Panc1 (cell line): ENCODE measurements at places on chromosomes 2 and 18. TPM values are rescaled to one million over a fixed set of nuclear protein-coding genes. Genes with fewer than 3 reads are reported as not detected.

- no peak overlapping the region for H3K27ac ChIP-seq
- H3K4me1 ChIP-seq = no peaks in the 10 kb centered on the region
- peak; percentile 28 for DNase-seq
- H3K4me3 ChIP-seq = no peak overlapping the region
Measured at GRCh38 chr18:61502472-61502871, 169.2 kb downstream of the CDH20 start.

DNA sequence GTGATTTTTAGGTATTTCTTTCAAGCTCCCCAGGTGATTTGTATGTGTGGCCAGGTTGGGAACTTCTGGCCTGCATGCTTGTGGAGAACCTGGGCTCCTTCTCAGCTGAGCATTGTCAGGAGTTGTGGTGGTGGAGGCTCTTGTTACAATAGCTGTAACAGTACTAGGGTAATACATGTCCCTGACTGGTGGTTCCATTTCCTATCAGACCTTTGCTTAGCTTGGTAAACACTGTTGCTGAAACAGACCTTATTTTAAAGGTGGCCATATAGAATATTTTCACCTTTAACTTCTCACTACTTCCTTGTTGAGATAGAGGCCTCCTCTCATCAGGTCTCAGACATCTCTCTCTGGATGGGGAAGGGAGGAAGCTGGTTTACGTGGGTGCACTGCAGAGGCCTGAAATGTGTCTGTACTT, 79.2 kb downstream of the SETBP1 start:
- DNase-seq = no peak
- no peaks in the 10 kb centered on the region for H3K27me3 ChIP-seq
- no peaks in the 10 kb centered on the region for H3K4me1 ChIP-seq
- H3K4me3 ChIP-seq = no peak overlapping the region
- H3K36me3 ChIP-seq = no peaks in the 10 kb centered on the region
- no peak overlapping the region for H3K27ac ChIP-seq

DNA sequence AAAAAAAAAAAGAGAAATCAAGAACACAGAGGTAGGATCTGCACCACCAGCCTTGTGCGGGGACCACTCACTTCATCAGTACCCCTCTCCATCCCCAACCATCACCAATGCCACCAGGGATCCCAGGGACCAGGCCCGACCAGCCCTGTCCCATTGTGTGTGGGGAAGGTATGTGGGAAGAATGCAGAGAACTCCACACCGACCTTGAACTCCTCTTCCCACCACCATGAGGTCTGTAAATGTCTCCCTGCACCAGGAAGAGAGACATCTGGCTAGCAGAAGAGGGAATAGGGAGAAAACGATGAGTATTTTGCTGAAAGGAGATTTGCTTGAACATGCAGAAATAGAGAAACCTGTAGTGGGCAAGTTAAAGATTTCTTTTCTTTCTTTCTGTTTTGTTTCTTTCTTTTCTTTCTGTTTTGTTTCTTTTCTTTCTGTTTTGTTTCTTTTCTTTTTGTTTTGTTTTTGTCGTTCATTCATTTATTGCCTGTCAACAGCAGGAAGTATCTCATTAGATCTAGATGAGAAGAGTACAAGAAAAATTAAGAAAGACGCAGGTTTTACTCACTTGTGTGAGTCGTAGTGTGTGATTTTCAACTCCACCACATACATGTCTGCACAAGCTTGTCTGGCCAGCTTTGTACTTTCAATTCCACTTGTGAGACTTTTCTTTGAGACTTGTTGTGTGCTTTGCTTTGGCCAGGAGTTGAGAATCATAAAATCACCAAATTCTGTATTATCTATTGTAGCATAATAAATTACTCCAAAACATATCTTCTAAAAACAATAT, 179.8 kb upstream of the HAAO start:
- H3K27me3 ChIP-seq = no peaks in the 10 kb centered on the region
- no peaks in the 10 kb centered on the region for H3K36me3 ChIP-seq
- DNase-seq = no peak
- H3K27ac ChIP-seq = no peak overlapping the region
- H3K4me3 ChIP-seq = no peak overlapping the region

DNA sequence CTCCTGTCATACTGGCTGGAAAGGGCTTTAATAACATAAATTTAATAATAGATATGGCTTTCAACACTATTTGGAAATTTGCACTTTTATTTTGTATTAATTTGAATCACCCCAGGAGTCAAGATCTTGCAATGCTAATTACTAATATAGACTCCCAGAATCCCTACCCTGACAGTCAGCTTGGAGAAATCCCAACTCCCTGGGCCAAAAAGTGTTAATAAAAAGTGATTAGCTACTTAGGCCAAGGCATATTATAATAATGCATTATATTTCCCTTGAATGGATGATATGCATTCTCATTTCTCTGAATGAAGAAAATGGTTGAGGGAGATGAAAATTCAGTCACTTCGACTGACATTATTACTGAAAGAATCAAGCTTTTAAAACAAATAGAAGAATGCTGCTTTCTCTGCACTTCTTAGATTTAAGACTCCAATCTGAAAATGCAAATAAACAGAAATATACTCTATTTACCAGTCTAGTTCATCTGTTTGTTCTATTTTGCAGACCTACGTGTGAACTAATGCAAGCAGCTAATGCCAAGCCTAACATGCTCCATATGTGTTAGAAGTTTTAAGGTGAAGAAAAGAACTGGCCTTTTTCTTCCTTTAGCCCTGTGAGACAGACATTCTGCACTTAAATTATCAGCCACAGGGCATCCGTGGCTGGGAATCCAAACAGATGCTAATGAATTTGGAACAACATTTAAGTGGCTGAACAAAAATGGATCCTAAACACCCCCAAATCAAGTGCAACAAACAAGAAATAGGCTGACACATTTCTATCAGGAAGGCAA, 33.9 kb upstream of the INSIG2 start:
- H3K4me3 ChIP-seq = no peak overlapping the region
- H3K36me3 ChIP-seq = no peaks in the 10 kb centered on the region
- no peak overlapping the region for H3K27ac ChIP-seq
- no peak for DNase-seq
- peaks cover 10% of the 10 kb centered on the region; the same call in 1 of the 2 replicates for H3K27me3 ChIP-seq

- DNase-seq = no peak
- no peak overlapping the region for H3K4me3 ChIP-seq
- no peak overlapping the region for H3K27ac ChIP-seq
- H3K4me1 ChIP-seq = no peaks in the 10 kb centered on the region
- no peaks in the 10 kb centered on the region for H3K27me3 ChIP-seq
Measured at GRCh38 chr2:234071664-234072063, 21.2 kb downstream of the SPP2 start.

Gene NEURL3
- total RNA-seq = 1.2 TPM

Gene EMILIN2
- 18.3 TPM for total RNA-seq

Gene ANKRD29
- 0.67 TPM for total RNA-seq

Gene SLC38A11
- total RNA-seq = 0.46 TPM

Gene COL4A3
- total RNA-seq = 0.18 TPM

GRCh38 chr2:133840761-133841160, 272.5 kb upstream of the NCKAP5 start:
- no peaks in the 10 kb centered on the region for H3K27me3 ChIP-seq
- H3K4me1 ChIP-seq = no peaks in the 10 kb centered on the region
- no peaks in the 10 kb centered on the region for H3K36me3 ChIP-seq
- no peak overlapping the region for H3K4me3 ChIP-seq

DNA sequence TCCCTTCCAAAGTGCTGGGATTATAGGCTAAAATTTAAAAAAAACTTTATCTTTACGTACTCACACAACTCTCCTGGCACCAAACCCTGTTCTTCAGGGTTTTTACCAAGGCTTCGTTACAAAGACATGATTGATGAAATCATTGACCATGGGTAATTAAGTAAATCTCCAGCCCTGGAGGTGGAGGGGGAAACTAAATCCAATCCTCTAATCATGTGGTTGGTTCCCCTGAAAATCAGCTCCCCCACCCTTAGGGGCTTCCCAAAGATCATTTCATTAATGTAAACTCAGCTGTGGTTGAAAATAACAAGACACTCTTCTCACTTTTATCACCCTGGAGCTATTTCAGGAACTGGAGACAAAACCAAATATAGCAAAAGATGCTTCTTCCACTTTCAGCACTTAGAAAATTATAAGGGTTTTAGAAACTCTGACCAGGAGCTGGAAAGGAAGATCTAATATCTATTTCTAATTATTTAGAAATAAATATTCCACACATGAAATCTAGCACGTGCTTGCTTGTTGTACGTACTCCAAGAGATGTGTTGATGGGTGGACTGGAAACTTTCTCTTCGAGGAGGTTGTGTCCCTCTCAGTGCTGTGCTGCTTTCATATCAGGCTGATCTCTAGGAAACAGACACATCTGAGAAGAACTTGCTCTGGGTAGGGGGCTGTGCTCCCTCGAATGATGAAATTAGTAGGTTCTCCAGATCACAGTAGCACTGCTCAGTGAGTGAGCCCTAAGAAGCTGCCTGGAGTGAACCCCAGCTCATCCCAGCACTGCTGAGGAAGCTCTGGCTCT, 67.2 kb downstream of the SMAD4 start:
- H3K36me3 ChIP-seq = no peaks in the 10 kb centered on the region
- no peaks in the 10 kb centered on the region for H3K27me3 ChIP-seq
- H3K4me3 ChIP-seq = no peak overlapping the region

- H3K27me3 ChIP-seq = no peaks in the 10 kb centered on the region
- H3K4me1 ChIP-seq = no peaks in the 10 kb centered on the region
- no peak overlapping the region for H3K4me3 ChIP-seq
- no peak for DNase-seq
- H3K27ac ChIP-seq = no peak overlapping the region
Measured at GRCh38 chr2:36140391-36140790, 215.2 kb upstream of the CRIM1 start.

DNA sequence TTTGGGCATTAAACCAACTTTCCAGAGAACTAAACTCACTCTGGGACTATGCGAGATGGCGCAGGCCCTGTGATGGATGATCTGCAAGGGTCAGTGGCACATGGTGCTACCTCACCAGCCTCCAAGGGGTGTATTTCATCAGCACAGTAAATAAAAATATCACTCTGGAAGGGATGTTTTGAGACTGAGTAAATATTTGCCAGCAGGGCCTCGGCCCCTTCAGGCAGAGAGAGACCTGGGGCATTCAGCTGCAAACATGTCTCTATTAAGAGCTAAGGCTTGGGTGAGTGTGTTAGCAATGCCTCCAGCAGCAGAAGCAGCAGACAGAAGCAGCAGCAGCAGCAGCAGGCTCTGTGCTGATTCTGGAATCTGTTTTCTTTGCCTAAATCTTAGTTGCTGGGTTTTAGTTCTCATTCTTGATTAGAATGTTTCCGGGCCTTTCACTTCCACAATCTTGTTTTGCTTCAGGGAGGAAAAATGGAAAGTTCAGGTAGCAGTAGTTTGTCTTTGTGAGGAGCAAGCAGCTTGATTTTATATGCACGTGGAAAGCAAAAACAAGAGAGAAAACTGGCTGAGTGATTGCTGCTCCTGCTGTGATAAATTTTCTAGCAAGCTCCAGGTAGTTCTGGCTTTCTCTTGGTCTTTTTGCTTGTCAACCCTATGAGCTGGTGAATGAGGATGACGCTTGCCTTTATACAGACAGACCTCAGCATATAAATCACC, 18.6 kb downstream of the ADCYAP1 start:
- DNase-seq = no peak
- H3K4me1 ChIP-seq = no peaks in the 10 kb centered on the region
- H3K36me3 ChIP-seq = no peaks in the 10 kb centered on the region

Gene IFIH1
- 15.4 TPM for total RNA-seq

Gene PRKAG3
- not detected for total RNA-seq

Gene TDRD15
- not detected for total RNA-seq

DNA sequence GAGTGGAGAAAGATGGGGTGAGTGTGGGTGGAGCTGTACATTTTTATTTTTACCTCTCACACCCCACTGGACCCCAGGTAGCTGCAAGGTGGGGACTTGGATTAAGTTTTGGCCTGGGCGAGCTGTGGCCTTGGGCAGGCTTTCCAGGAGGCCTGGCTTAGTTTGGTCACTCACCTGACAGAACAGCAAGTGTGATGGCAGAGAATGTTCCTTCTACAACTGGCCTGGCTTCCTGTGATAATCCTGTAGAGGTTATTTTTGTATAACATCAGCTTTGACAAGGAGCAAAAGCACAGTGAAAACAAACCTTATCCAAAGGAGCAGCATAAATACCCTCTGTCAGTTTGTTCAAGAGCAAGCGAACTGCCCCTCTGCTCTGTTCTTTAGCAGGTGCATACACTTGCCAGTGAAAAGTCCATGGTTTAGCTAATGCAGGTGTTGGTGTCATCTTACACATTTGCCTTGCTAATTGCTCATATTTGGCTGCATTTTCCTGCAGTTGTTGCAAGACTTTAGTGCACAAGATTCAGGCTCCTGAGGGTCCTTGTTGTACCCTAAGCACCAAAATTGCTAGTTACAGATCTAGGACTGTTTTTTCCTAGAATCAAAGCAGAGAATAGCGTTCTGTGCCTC, 6.3 kb downstream of the THNSL2 start:
- no peaks in the 10 kb centered on the region for H3K27me3 ChIP-seq
- no peak overlapping the region for H3K4me3 ChIP-seq
- no peaks in the 10 kb centered on the region for H3K4me1 ChIP-seq
- H3K27ac ChIP-seq = no peak overlapping the region
- H3K36me3 ChIP-seq = no peaks in the 10 kb centered on the region
- no peak for DNase-seq

GRCh38 chr2:128665113-128665512, 346.4 kb upstream of the HS6ST1 start:
- no peak overlapping the region for H3K27ac ChIP-seq
- H3K4me1 ChIP-seq = no peaks in the 10 kb centered on the region; the same call in 1 of the 2 replicates
- no peaks in the 10 kb centered on the region for H3K36me3 ChIP-seq

DNA sequence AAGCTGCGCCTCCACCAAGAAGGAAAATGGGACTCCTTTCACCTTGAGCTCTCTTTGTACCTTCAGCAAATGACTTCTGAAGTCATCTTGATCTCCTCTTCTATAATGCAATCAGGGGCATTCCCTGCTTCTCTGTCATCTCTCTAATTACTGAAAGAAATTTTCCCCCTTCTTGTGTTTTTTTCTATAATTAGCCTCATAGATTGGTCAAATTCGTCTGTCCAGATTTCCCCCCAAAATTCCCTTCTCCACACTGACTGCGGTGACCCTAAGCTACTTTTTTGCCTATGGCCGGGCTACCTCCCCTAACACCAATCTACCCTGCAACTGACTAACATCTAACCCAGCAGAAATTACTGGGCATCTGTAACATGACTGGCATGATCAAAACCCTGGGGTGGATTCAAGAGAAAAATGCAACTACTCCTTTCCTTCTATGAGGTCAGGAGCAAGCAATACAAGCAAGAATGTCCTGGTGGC, 168.6 kb downstream of the BCL2 start:
- no peak for DNase-seq
- H3K36me3 ChIP-seq = no peaks in the 10 kb centered on the region
- H3K4me1 ChIP-seq = no peaks in the 10 kb centered on the region
- H3K4me3 ChIP-seq = no peak overlapping the region
- H3K27me3 ChIP-seq = no peaks in the 10 kb centered on the region; the same call in 1 of the 2 replicates
